Type B pancreatic cell (in vitro differentiated cells): ENCODE measurements at places on chromosomes 6 and 20. TPM values are rescaled to one million over a fixed set of nuclear protein-coding genes. Genes with fewer than 3 reads are reported as not detected.

DOK5 gene
- 2.2 and 26.9 TPM in 2 replicates for total RNA-seq

- peaks cover 11% of the 10 kb centered on the region for H3K27me3 ChIP-seq
- H3K36me3 ChIP-seq = no peaks in the 10 kb centered on the region
- no peak overlapping the region for H3K27ac ChIP-seq
- H3K4me3 ChIP-seq = no peak overlapping the region
- DNase-seq = no peak
Measured at GRCh38 chr20:48329031-48329615, 498.7 kb downstream of the PREX1 start.

GRCh38 chr6:154329350-154330170 lies 27.0 kb downstream of the IPCEF1 start:
- no peaks in the 10 kb centered on the region for H3K36me3 ChIP-seq
- H3K4me3 ChIP-seq = no peak overlapping the region
- H3K27ac ChIP-seq = no peak overlapping the region
- H3K27me3 ChIP-seq = no peaks in the 10 kb centered on the region

DNA sequence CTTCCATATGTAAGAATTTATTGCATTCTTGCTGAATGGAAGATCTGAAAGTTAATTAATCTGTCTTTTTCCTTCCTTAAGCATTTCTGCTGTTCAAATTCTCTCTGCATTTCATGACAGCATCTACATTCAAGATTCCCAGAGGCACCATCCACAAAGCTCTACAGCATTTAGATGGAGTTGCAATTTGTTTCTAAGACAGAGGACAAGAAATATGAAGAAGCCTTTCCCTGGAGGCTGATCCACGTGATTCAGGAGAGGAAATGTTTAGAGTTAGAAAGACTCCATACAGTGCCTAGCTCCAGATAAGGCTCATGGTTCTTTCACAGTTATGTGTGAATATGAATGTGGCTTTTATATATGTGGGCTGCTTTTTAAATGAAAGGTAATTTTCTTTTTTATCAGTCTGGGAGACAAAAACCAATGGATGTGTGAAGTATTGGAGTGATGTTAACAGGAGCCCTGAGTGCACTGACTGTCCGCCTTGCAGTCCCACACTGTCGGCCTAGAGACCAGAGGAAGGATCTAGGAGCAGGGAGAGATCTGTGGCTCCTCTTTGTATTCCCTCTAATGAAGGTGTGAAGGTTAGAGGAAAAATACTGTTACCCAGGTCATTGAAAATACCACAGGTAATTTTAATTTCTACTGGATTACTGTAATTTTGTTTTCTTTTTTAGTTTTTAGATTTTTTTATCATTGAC lies 686.6 kb upstream of the GJE1 start:
- DNase-seq = no peak
- H3K27me3 ChIP-seq = peaks cover 5% of the 10 kb centered on the region
- no peaks in the 10 kb centered on the region for H3K36me3 ChIP-seq

GRCh38 chr6:130967502-130968445 lies 95.3 kb downstream of the EPB41L2 start:
- no peak overlapping the region for H3K4me3 ChIP-seq
- peaks cover 10% of the 10 kb centered on the region for H3K4me1 ChIP-seq
- no peak for DNase-seq
- H3K27me3 ChIP-seq = no peaks in the 10 kb centered on the region
- no peak overlapping the region for H3K27ac ChIP-seq
- no peaks in the 10 kb centered on the region for H3K36me3 ChIP-seq

DNA sequence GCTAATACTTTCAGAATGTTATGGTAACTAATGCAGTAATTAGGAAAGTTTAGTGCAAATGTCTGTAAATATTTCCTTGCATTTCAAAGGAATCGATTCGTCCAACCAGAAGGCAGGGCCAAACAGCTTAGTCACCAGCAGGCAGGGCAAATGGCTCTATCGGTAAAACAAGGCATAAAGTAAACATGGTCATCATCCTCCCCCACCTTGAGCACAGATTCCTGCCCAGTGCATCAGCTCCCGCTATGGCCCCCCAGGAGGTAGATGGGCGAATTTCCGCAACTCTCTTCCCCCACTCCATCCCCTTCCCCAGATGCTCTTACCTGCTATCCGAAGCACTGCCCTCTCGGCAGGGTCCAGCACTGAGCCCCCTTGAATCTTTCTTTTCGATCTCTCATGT lies 103.8 kb upstream of the BEND6 start:
- H3K27ac ChIP-seq = peak overlapping the region; percentile 84
- peaks cover 5% of the 10 kb centered on the region for H3K36me3 ChIP-seq
- H3K4me1 ChIP-seq = peaks cover 35% of the 10 kb centered on the region

DNA sequence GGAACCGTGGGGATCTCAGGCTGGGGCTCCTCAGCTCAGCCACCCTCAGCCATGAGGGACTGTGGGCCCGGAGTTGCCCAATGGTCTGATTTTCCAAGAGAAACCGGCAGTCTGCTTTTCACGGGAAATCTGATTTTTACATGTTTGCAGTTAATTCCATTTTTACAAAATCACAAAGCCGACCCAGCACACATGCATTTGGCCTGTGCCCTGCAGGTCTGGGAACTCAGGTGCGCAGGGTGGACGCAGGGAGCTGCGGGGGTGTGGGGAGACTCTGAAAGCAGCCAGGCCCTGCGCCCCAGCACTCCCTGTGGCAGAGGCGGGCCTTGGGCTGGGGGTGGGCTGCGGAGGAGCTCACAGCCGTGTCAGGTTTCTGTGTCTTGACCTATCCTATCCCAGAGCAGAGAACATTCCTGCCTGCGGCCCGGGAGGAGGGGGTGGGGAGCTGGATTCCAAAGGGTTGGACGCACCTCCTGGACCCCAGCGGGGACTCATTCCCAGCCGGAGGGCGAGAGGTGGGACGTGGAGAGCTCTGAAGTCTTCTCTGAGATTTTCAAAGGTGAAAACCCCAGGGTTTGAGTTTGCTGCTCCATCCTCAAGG lies 60.6 kb downstream of the ADNP start:
- peak overlapping the region; percentile 72 for H3K4me3 ChIP-seq
- H3K36me3 ChIP-seq = peaks cover 5% of the 10 kb centered on the region
- H3K27me3 ChIP-seq = no peaks in the 10 kb centered on the region
- H3K4me1 ChIP-seq = peaks cover 25% of the 10 kb centered on the region
- peak; percentile 80 for DNase-seq
- H3K27ac ChIP-seq = peak overlapping the region; percentile 53

- H3K27me3 ChIP-seq = no peaks in the 10 kb centered on the region
- peaks cover 31% of the 10 kb centered on the region for H3K4me1 ChIP-seq
- no peaks in the 10 kb centered on the region for H3K36me3 ChIP-seq
- no peak for DNase-seq
- no peak overlapping the region for H3K27ac ChIP-seq
Measured at GRCh38 chr6:116445102-116445501, 16.1 kb upstream of the CALHM6 start.
